ENCODE measurements at places on chromosomes 3 and 15.
A peak's percentile ranks its signal among the peaks of the same experiment; 100 is the strongest.

- DNase-seq, result no peak
Measured at GRCh38 chr3:177521305-177521704, 324.0 kb upstream of the TBL1XR1 start.

- no peak for DNase-seq
Measured at GRCh38 chr15:85099195-85099803, 117.6 kb downstream of the PDE8A start.

DNA sequence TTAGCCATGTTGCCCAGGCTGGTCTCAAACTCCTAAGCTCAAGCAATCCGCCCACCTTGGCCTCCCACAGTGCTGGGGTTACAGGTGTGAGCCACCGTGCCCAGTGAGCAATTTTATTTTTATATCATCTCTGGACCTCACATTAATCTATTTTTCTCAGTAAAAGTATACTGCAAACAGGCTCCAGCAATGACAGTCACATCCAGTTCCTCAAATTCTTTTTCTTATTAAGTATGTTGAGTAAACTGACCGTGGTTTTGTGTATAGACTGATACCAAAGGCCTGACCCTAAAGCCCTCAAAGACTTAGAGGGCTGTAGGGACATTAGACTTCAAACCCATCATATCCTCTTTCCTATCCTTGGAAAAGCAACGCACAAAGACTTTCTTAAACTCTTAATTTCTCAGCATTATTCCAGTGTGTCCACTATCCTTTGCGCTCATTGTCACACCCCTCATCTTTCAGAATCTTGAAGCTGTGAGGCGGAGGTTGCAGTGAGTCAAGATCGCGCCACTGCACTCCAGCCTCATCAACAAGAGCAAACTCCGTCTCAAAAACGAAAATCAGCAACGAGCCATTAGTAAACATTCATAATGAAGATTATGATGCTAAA, 2.0 kb downstream of the NGLY1 start:
- DNase-seq, result no peak

DNA sequence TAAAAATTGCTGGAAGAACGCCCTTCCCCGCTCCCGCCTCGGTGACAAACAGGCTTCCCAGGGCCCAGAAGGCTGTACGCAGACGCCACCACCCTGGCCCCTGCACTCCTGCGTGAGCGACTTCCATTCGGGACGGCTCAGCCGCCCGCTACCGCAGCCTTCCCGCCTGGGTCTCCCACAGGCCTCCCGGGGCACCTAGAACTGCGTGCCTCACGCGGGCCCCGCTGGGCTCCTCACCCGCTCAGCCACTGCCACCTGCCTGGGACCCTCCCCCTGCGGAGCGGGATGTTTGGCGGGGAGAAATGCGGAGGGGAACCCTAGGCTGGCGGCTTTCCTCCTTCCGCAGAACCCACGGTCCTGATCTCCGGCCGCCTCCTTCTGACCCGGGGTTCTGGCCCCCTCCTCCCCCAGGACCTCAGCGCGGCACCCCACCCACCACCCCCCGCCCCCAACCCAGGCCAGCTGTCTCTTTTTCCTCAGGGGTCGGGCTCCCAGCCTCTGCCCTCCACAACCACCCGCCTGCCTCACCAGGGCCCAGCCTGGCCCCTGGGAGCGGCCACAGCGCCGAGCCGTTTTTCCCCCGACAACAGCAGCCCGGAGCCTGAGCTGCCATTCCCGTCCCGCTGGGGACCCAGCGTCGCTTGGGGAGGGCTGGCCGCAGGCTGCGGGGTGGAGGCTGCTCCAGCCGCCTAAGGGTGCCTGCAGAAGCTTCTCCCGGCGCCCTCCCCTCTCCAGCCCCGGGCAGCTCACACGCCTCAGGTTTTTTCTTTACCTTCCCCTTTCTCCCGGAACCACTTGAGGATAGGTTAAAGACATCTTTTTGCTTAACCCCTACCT, 27.6 kb upstream of the RAB7A start:
- DNase-seq, result peak; percentile 44

DNA sequence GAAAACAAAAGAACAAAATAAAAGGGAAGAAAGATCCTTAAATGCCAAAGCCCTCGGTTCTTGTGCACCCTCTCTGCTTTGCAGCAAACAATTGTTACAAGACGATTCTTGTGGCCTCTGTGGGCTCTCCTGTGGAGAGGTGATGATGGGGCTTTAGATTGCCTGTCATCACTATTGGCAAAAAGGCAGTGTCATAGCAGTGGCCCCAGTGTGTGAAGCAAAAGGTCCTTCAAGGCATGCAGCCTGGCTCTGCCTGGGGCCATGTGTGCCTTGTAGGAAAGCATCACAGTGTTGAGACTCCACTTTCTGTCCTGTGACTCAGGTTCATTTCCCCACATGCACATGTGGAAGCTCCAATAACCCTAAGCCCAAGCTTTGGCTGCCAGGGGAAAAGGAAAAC, 43.7 kb downstream of the POC1A start:
- no peak for DNase-seq

DNA sequence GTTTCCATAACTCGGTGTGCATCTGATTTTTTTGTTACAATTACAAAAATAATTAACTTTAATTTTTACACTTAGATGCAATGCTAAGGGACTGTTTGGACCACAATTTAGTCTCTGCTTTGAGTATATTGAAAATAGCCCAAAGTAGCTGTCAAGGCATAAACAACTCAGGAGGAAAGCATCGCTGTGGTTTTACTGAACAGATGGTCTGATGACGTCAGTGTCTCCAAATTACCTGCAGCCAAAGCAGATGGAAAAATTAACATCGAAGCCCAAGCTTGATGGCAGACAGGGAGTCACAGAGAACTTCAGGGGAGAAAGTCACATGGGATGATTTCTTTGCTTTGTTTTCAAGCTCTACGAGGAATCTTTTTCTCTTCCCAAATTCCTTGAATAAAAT, 83.1 kb upstream of the PLCL2 start:
- no peak for DNase-seq

DNA sequence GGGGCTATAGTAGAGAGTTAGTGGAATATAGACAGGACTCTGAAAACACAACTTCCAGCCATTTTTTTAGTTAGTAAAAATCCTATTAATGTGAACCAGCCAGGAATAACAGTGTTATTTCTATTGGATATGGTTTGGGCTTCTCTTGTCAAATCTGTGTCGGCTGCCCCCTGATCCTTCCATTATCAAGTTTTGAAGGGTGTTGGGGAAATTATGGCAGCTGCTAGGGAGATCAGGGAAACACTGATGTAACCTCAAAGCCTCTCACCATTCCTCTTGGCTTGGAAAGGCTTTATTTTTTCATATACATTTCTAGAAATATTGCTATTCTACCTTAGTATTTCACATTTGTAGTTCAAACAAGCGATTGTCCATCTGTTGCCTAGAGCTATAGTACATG, 293.7 kb upstream of the TPRG1 start:
- no peak for DNase-seq

- no peak for DNase-seq
Measured at GRCh38 chr3:26191556-26191955, 401.7 kb downstream of the OXSM start.

- no peak for DNase-seq
Measured at GRCh38 chr3:132788301-132788671, 66.1 kb upstream of the NPHP3 start.

DNA sequence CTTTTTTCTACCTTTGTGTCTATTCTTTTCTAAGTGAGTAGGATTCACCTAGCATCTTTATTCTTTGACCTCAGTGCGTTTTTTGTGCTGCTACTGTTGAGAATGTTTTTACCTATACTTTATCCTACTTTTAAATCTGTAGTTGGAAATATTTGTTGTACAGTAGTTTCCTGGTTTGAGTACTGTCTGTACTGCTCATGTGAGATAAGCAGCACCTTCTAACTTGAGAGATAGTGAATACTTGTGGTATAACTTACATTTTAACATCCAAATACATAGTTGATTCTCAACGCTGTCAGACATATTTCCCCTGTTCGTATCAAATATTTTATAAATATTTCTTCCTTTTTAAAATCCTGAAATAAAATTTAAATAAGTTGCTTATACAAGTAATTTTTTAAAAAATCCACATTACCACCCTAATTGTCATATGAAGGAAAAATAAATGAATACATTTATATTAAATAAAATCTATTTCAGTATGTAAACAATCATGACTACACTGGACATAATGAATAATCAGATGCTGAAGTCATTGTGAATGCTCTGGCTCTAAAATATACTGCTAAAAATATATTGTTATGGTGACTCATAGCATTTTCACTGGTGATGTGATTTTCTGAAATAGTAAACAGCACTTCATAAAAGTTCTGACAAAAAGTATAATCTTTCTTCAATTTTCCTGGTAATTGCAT, 17.4 kb downstream of the ATP11B start:
- DNase-seq, result no peak

DNA sequence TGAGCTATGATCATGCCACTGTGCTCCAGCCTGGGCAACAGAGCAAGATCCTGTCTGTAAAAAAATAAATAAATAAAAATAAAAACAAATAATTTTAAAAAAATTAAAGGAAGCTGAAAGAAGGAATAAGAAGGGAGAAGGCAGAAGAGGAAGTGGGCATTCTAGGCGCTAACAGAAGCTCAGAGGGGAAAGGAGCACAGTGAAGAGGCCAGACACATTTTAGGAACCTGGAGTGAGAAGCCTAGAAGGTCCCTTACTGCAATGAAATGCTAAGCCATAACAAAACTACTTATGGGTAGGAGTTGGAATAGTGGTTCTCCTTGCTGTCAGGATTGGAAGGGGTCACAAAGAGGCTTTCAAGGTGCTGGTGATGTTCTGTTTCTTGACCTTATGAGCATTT, 64.0 kb downstream of the ITGB5 start:
- DNase-seq, result no peak

GRCh38 chr15:80090041-80090440, 30.6 kb downstream of the ZFAND6 start:
- no peak for DNase-seq

DNA sequence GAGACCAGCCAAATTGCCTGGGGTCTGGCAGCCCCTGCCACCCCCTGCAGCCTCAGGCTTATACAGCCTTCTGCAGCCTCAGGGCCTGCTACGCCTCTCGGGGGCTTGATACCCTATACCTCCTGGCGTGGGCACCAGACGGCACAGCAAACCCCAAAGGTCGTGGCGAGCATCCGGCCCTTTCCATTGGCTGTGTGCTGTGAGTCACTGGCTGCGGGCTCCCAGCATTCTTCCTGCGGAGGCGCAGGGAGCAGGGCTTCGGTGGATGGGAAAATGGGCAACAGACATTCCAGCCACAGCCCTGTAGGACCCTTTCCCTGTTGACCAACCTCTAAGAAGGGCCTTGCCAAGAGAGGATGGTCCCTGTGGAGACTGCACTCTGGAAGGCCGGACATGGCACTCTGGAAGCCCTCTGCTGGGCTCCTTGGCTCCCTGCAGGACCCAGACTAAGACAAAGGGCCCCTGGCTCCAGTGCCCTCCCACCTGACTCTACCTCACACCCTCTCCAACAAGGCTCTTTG, 59.6 kb downstream of the ITGA11 start:
- DNase-seq, result peak; percentile 22

DNA sequence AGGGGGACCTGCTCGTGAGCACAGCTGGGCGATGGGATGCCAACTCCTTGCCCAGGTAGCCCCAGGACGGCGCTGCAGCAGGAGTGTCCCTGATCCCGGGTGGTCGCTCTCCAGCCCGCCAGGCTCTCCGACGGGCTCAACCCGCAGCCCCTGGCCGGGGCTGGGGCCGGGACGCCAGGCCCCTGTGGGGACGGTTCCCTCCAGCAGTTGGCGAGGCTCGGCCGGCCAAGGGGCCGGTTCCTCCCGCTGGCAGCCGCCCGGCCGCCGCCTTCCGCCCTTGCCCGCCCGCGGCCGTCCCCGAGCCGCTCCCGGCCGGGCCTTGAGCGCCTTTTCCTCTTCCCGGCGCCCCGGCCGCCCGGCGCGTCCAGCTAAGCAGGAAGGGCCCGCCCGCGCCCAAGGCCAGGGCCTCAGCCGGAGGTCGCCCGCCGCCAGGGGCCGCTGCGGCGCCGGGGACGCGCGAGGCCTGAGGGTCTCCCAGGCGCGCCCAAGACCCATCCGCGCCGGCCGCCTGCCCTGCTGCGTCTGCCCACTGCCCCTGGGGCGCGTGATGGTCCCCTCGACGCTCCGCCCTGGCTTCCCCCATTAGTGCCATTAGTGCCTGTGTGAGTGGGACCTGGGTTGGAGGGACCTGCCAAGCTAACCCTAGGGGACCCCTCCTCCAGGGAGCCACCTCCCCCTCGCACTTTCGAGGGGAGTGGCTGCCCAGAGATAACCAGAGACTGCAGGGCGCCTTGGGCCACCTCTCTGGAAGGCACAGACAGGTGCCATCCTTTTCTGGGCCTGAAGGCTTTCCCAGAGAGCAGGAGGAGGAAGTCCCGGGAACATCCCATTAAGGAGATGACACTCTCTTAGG, 106.4 kb downstream of the FBLN2 start:
- peak; percentile 52 for DNase-seq

DNA sequence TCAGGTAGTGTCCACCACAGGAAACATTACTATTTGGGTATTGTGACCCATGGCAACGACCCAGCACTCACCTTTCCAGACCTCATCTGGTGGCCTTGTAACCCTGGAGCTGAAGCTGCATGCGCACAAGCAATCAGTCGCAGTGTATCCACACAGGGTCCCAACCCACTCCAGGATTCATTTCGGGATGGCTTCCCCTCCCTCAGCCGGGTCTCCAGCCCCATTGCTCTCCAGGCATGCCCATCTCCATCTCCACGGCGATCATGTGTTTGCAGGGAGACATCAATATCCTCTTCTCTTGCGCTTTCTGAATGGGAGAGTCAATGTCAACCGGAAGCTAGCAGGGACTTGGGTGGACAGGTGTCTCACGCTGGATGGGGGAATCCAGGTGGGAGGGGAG, 35.2 kb downstream of the GOLGA6L2 start:
- DNase-seq, result no peak

DNA sequence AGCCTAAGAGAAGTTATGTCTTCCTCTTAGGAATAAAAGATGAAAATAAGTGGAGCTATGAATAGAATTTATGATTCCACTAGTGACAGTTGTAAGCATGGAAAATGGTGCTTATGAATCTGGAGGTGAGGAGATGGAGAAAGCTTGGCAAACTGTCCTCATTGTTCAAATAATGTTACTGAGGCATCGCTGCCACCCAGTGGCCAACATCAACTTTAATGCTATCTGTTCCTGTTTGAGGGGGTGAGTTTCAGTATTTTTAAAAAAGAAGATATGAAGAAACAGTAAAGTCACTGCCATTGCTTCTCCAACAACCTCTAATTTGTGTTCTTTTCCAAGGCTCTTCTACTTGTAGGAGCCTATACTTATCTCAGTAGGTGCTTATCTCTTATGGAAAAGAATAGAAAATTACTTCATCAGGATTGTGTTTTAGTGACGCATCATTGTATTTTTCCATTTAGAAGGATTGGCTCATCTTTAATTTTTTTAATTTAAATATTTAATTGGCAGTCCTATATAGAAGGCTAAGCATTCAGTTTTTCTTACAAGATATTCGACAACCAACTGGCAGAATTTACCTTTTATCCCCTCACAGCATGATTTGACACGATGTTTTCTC, 260.4 kb upstream of the P2RY1 start:
- DNase-seq, result peak; percentile 48

- DNase-seq, result peak; percentile 64
Measured at GRCh38 chr3:101574388-101575112, 570 bp downstream of the PCNP start.

All from stimulated activated CD8-positive, alpha-beta memory T cell treated with anti-CD3 and anti-CD28 coated beads, Interleukin-4, amount 100 ng/mL, for 48 hours (primary cell).